ENCODE measurements at places on chromosomes 5 and 9.

DNA sequence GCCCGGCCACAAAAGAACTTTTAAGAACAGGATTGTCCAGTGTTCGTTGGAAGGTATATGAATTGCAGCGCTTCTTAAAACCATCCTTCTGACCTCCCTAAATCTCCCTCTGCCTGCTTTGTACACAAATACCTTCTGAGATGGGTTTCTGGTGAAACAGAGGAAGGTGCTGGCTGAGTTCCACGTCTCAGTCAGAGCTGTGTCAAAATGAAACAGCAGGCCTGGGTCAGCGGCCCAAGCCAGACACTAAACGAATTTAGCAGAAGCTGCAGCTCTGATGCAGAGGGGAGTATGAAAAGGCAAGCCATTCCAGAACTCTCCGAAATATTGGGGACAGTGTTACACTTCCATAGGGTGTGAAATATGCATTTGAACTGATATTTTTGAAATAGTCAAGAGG is 37.8 kb upstream of the CRB2 start:
- no peak for DNase-seq

DNA sequence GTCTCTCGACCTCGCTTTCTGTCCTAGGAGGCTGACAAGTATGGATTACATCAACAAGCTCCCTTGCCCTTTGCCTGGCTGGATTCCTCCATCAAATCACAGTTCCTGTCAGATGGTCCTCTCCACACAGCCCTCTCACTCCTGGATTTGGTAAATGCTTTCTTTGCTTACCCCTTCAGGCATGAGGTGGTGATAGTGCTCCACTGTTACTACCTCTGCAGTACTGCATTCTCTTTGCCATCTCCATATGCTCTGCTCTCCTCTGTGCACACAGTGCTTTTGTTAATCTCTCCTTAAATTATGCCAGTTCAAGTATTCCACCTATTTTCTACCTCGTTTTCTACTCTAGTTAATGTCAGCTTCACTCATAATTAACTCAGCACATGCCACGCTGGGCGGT is 279.2 kb downstream of the DMAC1 start:
- no peak for DNase-seq

DNA sequence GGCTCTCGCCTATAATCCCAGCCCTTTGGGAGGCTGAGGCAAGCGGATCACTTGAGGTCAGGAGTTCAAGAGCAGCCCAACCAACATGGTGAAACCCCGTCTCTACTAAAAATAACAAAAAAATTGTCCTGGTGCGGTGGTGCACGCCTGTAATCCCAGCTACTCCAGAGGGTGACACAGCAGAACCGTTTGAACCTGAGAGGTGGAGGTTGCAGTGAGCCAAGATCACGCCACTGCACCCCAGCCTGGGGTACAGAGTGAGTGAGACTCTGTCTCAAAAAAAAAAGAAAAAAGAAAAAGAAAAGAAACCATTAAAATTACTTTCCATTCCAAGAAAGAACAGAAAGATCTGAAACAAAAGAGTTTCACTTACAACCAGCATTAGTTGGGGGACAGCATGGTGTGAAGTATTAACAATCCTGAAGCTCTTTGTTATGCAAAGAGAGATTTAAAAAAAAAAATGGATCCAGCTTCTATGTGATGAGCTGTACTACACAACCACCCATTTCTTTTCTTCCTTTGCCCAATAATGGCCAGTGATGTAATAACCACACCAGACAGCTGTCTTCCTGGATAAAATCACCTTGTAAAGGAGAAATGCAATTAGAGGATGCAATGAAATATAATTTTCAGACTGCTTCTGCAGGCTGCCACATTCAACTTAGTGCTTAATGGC is 76.9 kb downstream of the MED27 start:
- DNase-seq, result no peak

GRCh38 chr9:131595696-131596429 is 50.5 kb downstream of the PRRT1B start:
- DNase-seq, result no peak

GRCh38 chr5:36373527-36374086 is 71.9 kb upstream of the RANBP3L start:
- DNase-seq, result no peak

DNA sequence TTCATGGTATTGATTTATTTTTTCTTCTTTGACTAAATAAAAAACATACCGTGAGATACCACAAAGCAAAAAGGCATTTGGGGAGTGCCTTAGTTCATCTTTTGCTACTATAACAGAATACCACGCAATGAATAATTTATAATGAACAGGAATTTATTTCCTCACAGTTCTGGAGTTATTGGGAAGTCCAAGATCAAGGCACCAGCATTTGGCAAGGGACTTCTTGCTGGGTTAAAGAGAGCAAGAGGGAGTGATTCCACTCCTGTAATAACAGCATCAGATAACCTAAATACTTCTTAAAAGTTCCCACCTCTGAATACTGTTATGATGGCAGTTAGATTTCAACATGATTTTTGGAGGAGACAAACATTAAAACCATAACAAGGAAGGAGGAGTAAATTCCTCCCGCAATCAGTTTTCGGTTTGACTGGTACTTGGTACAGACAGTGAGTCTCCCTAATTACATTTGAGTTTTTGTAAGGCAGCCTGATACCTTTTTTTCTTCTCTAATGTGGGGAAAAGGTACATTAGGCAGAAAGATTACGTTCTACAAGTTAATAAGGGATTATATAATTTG is 8.8 kb upstream of the OMD start:
- DNase-seq, result no peak

GRCh38 chr5:1896602-1897376 is 14.1 kb upstream of the IRX4 start:
- DNase-seq, result no peak

DNA sequence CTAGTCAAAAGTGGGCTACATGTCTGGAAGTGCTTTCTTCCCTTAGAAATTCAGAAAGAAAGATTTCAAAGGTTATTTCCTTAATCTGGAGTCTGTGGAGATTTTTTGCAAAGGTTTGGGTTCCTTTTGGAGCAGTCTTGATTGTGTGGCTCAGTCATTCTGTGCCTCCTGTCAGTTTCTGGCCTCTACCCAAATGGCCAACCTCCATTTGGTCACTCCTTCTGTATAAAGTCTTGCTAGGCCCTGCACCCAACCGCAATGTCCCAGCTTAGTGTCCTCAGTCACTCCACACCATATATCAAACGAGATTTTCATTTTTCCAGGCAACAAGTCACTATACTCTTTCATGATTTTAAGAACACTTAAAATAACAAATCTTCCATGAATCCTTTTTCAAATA is 199.6 kb downstream of the NTRK2 start:
- no peak for DNase-seq

DNA sequence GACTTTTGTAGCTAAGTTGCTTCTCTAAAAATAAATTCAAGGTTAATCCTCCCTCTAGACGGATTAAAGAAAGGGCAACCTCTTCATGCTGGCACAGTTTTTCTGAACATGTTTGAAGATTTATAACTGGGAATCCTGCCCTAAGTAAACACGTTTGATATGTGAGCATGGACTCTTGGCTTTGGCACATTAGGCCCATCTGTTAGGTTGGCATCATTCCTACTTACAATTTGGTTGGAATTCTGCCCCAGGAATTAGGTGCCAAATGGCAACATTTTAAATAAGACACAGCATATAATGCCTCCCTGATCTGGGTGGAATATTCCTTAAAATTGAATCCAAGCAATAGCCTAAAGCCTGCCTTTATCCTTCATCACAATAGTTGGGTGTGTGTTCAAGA is 372.3 kb upstream of the CDH18 start:
- no peak for DNase-seq

DNA sequence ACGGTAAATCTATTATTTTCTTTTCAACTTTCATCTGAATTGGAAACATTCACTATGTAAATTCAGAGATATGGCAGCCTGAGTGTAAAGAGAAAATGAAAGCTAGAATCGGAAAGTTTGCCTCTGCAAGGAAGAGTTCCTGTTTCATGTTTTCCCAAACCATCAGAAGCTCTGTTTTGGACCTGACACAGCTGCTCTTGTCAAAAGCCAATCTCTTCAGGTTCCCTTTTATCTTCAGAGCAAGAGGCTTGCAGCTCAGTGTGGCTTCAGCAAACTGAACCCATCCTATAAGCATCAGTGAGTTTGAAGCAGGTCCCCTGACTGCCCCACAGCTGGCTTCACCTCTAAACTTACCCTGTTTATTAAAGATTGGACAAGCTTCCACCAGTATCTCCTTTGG is 1099.7 kb downstream of the DTWD2 start:
- DNase-seq, result no peak

- DNase-seq, result no peak
These were observed 372.1 kb downstream of the DTWD2 start for GRCh38 chr5:118616281-118616680.

- no peak for DNase-seq
These were observed 41.1 kb downstream of the ACTBL2 start for GRCh38 chr5:57441557-57441956.

DNA sequence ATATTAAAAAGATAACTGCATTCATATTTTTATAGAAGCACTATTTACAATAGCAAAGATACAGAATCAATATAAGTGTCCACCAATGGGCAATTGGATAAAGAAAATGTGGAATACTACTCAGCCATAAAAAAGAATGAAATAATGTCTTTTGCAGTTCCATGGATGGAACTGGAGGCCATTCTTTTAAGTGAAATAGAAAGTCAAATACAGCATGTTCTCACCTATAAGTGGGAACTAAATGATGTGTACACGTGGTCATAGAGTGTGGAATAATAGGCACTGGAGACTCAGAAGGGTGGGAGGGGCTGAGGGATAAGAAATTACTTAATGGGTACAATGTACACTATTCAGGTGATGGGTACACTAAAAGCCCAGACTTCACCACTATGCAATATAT is 53.2 kb downstream of the DENND1A start:
- DNase-seq, result no peak

DNA sequence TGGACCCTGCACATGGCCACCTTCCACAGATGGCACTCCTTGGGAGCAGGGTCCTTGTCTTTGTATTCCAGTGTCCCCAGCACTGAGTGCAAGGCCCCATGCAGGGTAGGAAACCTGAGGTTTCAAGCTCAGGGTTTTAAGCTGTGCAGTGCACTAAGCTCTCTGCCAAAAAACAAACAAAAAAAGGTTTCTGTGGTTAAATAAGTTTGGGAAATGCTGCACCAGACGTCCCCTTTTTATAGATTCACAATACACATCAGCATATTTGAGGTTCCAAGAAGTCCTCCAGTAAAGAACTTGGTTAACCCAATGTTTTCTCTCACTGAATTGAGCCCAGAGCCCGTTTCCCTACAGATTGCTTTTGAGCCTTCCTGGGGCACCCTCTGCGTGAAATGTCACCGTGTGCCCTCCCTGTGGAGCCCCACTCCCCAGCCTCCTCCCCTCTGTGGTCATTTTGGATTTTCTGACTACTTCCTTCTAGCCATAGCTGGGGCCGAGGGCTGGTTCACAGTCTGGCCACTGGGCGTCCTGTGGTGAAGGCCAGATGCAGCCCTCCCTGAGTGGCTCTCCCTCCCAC is 17.1 kb downstream of the DELE1 start:
- no peak for DNase-seq

GRCh38 chr9:7298123-7298522 is 501.5 kb downstream of the DMAC1 start:
- DNase-seq, result no peak

GRCh38 chr9:16597136-16597535 is 273.3 kb downstream of the BNC2 start:
- DNase-seq, result no peak

DNA sequence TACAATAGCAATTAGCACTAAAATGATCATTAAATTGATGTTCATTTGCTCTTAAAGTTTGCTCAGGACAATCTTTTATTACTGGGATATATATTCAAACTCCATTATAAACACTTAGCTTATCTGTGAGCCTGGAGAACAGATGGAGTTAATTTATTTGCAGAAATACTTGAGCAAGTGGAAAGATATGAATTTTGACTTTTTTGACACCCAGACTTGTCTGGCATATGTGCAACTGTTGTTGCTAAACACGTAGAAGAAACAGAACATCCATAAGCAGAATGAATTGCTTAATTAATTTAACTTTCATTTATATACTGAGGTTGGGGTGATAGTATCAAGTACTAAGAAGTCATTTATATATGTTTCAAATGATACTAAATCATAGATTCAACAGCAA is 820.7 kb upstream of the TYRP1 start:
- DNase-seq, result no peak

GRCh38 chr5:137335493-137335892 is 163.6 kb downstream of the SPOCK1 start:
- no peak for DNase-seq

- DNase-seq, result no peak
These were observed 6.4 kb downstream of the ENTPD8 start for GRCh38 chr9:137434498-137435380.

DNA sequence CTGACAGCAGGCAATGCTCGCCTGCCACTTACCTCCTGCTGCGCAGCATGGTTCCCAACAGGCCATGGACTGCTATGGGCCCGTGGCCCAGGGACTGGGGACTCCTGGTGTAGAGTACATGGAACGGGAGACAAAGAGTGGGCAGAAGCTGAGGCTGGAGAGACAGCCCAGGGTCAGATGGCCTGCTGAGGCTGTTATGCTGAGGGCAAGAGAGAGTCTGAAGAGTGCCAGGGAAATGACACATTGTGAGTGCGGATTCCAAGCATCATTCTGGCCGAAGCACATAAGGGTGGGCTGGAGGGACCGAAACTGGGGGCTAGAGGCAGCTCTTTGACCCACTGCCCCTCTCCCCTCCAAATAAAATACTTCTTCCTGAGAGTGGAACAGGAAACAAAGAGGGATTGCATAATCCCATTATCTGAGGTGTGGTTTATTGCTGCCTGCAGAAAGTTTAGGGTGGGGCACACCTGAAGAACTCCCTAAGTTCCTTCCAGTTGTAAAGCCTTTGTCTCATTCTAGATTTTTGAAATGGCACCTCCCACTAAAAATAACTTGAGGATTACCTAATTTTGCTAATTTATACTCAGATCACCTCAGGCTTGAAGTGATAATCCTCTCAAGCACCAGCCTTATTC is 158.1 kb downstream of the ATP10B start:
- no peak for DNase-seq

DNA sequence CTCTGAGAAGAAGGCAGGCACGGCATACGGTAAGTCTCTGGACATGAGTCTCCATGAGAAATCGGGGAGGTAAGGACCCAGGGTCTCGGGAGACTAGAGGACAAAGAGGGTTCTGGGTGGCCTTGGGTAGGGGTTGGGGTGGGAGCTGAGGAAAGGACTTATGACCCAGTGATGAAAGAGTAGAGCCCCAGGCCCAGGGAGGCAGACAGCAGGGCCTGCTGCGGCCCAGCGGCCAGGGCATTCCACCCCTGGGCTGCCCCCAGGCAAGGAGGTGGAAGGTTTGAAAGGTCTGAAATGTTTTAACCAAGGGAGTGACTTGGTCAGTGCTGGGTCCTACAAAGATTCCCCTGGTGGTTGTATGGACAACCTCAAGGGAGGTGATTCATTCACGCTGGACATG is 89.1 kb downstream of the CRB2 start:
- no peak for DNase-seq

- no peak for DNase-seq
These were observed 49.2 kb downstream of the TIMD4 start for GRCh38 chr5:156913719-156914370.

- no peak for DNase-seq
These were observed 594.6 kb upstream of the BRINP1 start for GRCh38 chr9:119963798-119964372.

- no peak for DNase-seq
These were observed 99.5 kb downstream of the DAB2IP start for GRCh38 chr9:121750715-121751623.

- no peak for DNase-seq
These were observed 470.7 kb upstream of the GRIN3A start for GRCh38 chr9:102209176-102209575.

Measured in stimulated activated CD8-positive, alpha-beta memory T cell treated with anti-CD3 and anti-CD28 coated beads, Interleukin-4, amount 100 ng/mL, for 1 hour (primary cell).